ENCODE measurements at places on chromosomes 6 and 20.

DNA sequence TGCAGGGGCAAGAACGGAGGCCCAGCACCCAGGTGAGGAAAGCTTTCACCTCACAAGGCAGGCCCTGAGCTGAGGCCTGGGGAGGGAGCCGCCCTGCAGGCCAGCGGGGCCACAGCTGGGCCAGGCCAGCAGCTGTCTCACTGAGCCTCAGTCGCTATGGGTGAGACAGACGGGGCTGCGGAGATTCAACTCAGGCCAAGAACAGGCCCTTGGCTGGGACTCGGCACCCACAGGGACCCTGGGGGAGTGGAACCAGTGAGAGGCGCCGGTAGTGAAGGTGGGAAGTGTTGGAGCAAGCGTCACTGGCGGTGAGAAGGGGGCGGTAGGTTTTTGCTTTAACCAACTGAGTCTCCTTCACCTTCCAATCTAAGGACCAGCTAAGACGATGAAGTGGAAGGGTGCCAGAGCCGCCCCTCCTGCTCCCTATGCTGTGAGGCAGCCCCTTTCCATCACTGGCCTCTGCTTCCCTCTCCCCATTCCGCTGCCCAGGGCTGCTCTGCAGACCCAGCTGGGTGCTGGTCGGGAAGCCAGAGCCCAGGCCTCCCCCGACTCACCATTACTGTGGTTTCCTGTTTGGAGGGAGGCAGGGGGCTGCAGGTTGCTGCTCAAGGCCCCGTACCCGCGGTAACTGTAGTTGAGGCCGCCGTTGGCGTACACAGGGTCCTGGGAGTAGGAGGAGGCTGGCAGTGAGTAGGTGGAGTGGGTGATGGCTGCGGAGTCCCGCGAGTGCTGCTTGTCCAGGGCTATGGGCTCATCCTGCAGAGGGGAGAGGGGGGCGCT is 93.7 kb downstream of the ASXL1 start:
- no peak for DNase-seq

- DNase-seq = no peak
Observed at GRCh38 chr20:39646874-39647413, 684.8 kb downstream of the DHX35 start.

GRCh38 chr20:37228082-37228481 is 33.5 kb downstream of the GHRH start:
- DNase-seq = no peak

DNA sequence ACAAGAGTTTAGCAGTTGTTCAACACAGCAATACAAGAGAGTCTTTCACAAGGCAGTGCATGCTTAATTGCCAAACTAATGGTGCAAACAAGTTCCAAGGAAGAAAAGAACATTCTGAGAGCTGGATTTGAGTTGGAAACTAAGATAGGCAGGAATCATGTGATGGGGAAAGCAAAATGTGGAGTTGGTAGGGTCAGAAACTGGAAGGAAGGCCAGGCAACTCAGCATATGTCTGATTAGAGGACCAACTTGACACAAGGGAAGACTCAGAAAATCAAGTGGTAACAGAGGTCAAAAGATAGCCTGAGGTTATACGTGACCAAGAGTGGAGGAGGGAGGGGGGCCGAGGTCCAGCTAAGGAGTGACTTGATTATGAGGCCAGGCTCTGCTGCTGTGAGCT is 117.3 kb downstream of the SMLR1 start:
- DNase-seq = no peak

- DNase-seq = no peak
Observed at GRCh38 chr20:6708010-6708409, 59.5 kb upstream of the BMP2 start.

DNA sequence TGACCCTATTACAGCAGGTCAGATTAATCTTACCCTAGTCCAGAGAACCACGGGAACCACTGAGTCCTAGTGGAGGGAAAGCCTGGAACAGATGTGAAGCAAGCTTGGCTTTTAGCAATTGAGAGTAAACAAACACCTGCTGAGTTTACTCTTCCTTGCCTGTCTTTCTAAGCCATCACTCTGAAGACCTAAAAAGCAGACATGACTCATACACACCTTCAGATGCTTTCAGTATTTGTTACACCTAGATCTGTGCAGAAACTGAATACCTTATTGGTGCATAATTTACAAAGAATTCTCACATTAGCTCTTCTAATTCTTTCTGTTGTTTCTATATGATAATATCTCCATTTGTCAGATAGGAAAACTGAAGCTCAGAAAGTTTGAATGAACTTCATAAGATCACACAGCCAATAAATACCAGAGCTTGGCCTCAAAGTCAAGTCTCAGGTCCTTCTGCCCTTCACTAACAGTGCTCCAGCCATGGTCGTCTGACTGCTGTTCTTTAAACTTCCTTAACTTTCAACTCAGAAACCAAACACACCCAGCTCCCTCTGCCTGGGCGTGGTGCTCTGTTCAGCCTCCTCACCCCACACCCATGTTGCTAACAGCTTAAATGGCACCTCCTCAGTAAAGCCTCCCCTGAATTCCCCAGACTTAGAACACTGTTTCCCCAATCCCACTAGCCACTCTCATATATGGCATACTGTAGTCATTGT is 8.6 kb upstream of the GABBR1 start:
- no peak for DNase-seq

DNA sequence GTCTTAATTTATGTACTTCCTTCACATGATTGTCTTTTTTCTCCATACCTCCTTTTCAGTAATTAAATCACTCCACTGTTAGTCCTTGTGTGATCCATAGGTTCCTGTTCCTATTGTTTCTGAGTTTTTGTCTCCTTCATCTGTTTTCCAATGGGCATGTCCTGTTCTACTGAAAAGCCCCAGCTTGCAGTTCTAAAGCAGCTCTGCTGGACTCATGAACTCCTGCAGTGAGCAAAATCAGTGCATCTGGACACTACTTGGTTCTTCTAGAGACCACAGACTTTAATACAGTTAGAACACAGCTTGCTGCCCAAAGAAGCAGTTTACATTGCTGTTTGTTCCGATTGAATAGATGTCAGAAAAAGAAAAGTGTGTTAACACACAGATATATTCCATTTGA is 593.3 kb upstream of the HS3ST5 start:
- no peak for DNase-seq

- no peak for DNase-seq
Observed at GRCh38 chr20:46020555-46020954, 8.5 kb upstream of the SLC12A5 start.

- no peak for DNase-seq
Observed at GRCh38 chr20:61620174-61620573, 368.1 kb downstream of the CDH4 start.

GRCh38 chr6:22036275-22036674 is 260.6 kb downstream of the PRL start:
- DNase-seq = no peak

GRCh38 chr6:14068133-14068532 is 49.4 kb upstream of the CD83 start:
- no peak for DNase-seq

GRCh38 chr6:19988555-19988954 is 151.4 kb downstream of the ID4 start:
- no peak for DNase-seq

- DNase-seq = no peak
Observed at GRCh38 chr6:12149944-12150510, 137.9 kb downstream of the HIVEP1 start.

- no peak for DNase-seq
Observed at GRCh38 chr20:43836790-43837189, 77.9 kb upstream of the TOX2 start.

- no peak for DNase-seq
Observed at GRCh38 chr6:5583528-5583927, 322.2 kb downstream of the FARS2 start.

- no peak for DNase-seq
Observed at GRCh38 chr20:62252342-62252966, 14.1 kb downstream of the OSBPL2 start.

GRCh38 chr6:45469663-45470062 is 91.9 kb upstream of the SUPT3H start:
- no peak for DNase-seq

GRCh38 chr6:148682990-148683389 is 63.8 kb upstream of the UST start:
- no peak for DNase-seq

GRCh38 chr20:61271312-61272231 is 19.5 kb downstream of the CDH4 start:
- DNase-seq = no peak

GRCh38 chr6:142676647-142677192 is 268.3 kb downstream of the HIVEP2 start:
- DNase-seq = no peak

GRCh38 chr6:148530394-148530953 is 187.8 kb downstream of the SASH1 start:
- no peak for DNase-seq

GRCh38 chr6:34157236-34157830 is 11.4 kb upstream of the GRM4 start:
- peak; percentile 5 for DNase-seq

- DNase-seq = no peak
Observed at GRCh38 chr20:23222531-23223200, 127.9 kb upstream of the NXT1 start.

DNA sequence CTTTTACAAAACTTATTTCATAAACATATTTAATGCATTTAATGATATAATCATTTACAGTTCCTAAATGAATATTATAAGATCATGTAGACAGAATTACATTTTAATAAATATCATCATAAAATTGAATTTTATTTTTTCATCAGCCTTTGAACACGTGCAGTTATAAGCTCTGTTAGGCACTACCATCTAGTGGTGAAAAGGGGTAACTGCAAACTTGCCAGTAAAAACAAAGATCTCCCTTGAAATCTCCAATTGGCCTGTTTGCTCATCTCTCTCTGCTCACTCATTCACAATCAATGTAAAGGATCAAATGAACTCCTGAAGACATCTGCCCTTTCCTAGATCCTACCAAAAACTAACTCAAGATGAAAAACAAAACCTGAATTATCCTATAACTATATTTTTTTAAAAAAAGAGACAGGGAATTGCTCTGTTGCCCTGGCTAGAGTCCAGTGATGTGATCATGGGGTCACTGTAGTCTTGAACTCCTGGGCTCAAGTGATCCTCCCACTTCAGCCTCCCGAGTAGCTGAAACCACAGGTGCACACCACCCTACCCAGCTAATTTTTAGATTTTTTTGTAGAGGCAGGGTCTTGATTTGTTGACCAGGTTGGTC is 31.7 kb downstream of the SAMHD1 start:
- DNase-seq = no peak

DNA sequence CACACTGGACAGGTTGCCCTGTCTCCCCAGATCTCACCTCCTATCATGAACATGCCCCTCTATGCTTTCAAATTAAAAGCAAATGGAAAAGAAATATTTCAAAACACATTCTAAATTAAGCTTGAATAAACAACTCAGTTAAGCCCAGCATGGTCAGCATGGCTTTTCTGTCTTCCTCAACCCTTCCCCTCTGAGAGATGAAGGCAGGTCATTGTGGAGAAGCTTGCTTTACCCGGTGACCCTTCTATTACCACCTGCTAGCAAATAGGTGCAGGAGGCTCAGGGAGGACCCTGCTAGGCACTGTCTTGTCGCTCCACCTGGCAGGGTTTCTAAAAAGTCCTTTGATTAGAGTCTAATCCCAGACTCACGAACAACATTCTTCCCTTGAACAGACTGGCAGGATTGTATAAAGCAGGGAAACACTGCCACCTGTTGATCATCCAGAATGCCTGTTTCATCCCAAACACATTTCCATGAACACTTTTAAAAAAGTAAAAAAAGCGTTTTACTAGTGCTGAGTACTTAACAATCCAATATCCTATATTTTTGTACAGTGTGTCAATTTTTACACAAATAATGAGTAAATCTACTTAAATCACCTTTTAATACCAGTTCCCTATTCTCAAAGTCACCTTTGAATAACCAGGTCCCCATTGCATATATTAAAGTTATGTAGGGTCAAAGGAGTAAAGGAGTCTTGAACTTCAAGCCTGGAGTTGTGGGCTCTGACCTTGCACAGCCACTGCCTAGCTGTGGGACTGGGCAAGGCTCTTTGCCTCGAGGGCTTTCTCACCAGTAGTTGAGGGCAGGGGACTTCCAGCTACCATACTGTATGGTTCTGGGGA is 75.5 kb downstream of the GPR6 start:
- DNase-seq = no peak

GRCh38 chr20:50472693-50473664 is 37.2 kb upstream of the PTPN1 start:
- DNase-seq = no peak

DNA sequence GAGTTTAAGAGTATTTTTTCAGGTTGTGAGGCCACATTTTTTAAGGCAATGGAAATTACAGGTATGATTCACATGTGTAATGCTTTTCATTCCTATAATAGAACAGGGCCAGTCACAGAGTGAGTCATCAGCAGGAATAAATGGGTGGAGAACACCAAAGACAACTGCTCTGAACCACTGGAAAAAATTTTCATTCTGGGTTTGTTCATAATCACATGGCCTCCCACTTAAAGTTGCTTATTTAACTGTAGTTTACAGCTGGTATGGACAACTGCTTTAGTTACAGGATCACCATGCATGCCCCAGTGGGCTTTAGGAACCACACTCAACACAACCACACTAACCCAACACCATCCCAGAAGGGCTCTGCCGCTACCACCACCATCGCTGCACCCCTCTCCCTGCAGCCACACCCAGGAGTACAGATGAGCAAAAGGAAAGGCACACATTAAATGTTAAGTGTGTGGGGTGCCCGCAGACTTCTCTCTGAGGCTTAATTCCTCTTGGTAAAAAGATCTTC is 107.0 kb upstream of the DST start:
- no peak for DNase-seq

GRCh38 chr6:32166411-32167061 is 2.1 kb downstream of the EGFL8 start:
- no peak for DNase-seq

DNA sequence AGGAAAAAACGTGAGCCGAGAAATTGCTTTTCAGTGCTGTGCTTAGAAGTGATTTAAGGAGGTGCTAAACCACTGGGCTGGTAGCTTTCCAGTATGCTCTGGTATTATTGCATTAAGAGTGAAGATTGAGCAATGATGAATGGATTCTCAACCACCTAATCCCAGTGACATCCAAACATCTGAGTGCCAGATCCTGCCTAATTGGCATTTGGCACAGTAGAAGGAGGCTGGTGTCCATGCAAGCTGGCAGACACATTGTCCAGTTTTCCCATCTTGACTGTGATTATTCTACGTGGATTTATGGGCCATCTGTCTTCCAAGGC is 398.0 kb upstream of the PLCB4 start:
- DNase-seq = no peak

DNA sequence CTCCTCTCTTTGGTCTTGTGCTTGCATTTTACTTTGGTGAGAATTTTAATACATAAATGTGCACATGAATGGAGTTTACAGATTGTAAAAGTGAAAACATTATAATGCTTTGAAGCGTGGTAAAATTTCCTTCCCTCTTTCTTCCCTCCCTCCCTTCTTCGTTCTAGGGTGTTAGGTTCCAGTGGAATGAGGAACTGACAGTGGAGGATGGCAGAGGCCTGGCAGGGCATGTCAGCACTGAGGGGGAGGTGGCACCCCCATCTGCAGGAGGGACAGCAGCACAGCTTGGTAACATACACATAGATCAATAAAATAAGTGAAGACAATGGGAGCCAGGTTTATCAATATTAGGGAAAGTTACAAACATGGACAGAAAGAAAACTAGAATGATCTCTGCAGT is 47.5 kb downstream of the RNASET2 start:
- no peak for DNase-seq
